Spleen (tissue), 13 donors: ENCODE measurements at places on chromosomes 16 and 17.

DNA sequence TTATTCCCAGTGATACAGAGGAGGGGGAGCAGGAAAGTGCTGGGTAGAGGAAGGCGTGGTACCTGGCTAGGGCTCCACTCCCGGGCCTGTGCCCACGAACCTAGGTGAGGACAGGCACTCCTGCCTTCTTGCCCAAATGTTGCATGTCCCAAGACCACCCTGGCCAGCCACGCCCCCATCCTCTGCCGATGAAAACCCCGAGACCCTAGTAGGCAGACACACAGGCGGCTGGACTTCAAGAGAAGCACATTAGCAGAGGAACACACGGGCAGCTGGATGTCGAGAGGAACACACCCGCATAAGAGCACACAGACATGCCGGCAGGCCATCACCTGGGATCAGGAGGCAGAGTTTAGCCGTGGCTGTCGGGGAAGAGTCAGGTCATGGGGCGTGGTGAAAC lies 1386.5 kb upstream of the GOT2 start:
- no peak for DNase-seq
- H3K36me3 ChIP-seq: no peaks in the 10 kb centered on the region
- H3K4me3 ChIP-seq: no peak overlapping the region
- no peak overlapping the region for H3K27ac ChIP-seq

GRCh38 chr17:78883533-78884131 lies 19.4 kb downstream of the CEP295NL start:
- peak overlapping the region; percentile 95 for H3K27ac ChIP-seq
- H3K4me3 ChIP-seq: peak overlapping the region; percentile 14
- H3K4me1 ChIP-seq: peaks cover 95% of the 10 kb centered on the region
- peak; percentile 89 for DNase-seq

DNA sequence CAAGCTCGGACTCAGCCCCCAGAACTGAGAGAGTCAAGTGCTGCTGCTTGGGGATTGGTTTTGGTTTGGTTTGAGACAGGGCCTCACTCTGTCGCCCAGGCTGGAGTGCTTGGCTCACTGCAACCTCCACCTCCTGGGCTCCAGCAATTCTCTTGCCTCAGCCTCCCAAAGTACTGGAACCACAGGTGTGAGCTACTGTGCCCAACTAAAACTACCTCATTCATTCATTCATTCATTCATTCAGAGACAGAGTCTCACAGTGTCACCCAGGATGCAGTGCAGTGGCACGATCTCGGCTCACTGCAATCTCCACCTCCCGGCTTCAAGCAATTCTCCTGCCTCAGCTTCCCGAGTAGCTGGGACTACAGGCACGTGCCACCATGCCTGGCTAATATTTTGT lies 24.7 kb downstream of the UNKL start:
- H3K36me3 ChIP-seq: peaks cover 69% of the 10 kb centered on the region
- H3K27ac ChIP-seq: no peak overlapping the region

DNA sequence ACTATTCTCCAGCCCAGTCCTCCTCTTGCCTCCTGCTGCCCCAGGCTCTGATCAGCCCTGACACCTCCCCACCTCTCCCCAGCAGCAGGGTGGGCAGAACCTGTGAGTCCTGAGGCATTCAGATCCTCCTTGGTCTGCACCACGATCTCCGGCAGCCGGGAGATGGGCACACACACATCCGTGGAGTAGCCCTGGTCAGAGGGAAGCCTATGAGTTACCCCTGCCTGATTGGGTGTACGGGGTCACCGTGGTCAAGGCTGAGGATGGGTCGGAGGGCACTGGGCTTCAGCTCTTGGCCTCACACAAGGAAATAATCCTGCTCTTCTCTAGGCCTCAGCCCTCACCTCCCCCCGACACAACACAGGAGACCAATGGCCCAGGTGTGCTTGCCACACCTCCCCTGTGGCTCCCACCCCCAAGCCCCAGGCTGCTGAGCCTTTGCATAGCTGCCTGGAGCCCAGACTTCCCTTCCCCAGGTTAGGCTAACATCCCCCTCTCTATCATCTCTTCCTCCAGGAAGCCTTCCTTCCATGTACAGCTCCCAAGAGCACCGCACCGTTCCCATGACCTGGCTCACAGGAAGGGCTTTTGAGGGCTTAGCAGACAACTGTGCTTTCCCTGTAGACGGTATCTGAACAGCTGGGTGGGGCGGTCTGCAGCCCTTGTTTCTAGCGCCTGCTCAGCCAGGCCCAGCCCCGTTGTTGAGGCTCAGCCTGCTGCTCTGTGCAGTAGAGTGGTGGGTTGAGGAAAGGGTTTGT lies 3.7 kb downstream of the LDHD start:
- no peak overlapping the region for H3K27ac ChIP-seq
- H3K36me3 ChIP-seq: no peaks in the 10 kb centered on the region
- H3K4me3 ChIP-seq: no peak overlapping the region
- DNase-seq: peak; percentile 36
